ENCODE measurements at places on chromosomes 2 and 18.

- no peak for DNase-seq
Observed at GRCh38 chr2:78035804-78036203, 513.6 kb upstream of the LRRTM4 start.

GRCh38 chr2:214130114-214130513, 280.7 kb upstream of the VWC2L start:
- no peak for DNase-seq

- DNase-seq: no peak
Observed at GRCh38 chr2:5661362-5661761, 30.8 kb upstream of the SOX11 start.

- no peak for DNase-seq
Observed at GRCh38 chr2:48733067-48733503, 22.4 kb downstream of the LHCGR start.

- no peak for DNase-seq
Observed at GRCh38 chr2:46647766-46648742, 168.7 kb downstream of the TMEM247 start.

GRCh38 chr2:236892721-236893120, 193.0 kb upstream of the COPS8 start:
- DNase-seq: no peak

DNA sequence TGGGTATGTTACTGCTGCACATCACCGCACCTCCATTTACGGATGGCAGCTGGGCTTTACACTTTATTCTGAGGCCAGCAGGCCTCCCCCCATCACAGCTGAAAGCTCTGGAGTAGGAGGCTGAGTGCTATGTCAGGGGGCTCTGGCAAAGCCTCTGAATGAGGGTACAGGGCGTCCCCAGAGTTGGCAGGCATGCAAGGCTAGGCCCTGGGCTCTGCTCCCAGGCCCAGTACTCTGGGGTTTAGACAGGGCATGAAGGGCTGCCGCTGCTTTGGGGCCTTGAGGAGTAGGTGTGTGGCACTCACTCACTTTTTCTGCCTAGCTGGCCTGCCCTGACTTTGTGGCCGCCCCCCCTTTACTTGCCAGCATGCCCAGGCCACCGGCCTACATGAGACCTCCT, 90.8 kb downstream of the WDSUB1 start:
- no peak for DNase-seq

GRCh38 chr18:2049986-2050385, 521.3 kb downstream of the METTL4 start:
- DNase-seq: peak; percentile 22

GRCh38 chr2:61538920-61539520, 864 bp upstream of the XPO1 start:
- DNase-seq: peak; percentile 61

- DNase-seq: no peak
Observed at GRCh38 chr2:101401906-101402305, 14.6 kb upstream of the CREG2 start.

DNA sequence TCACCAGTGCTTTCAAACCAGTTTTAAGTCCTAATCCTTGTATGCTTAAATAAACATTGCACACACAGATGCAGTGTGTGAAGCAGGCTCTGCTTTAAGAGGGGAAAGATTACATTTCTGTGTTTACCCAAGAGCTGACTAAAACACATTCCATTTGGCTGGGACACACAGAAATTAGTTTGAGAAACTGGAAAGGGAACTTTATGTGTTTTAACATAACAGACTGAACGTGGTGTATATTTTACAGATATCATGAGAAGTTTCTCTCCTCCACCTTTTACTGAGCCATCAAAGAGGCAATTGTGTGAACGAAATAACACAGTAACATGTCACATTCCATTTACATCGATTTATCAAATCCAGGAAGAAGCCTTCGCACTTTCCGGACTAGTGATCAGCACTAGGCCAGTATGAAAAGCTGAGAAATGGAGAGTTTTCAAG, 121.8 kb downstream of the MAIP1 start:
- peak; percentile 17 for DNase-seq

DNA sequence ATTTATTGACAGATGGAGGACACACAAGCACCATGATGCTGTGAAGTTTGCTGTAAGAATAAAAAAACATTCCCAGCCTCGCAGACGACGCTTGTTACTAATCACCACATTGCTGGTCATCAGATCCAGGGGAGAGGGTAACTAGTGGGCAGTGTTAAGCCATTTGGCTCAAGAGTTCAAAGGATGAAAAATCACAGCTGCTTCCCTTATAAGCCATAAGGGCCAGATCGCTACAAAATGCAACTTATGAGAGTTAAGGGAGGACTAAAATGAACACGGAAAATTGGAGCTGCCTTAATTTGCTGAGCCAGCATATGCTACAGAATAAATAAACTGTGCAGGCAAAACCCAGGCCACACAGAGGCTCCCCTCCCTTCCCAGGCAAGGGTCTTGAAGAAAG, 522.6 kb downstream of the TDRD15 start:
- no peak for DNase-seq
